Stimulated activated CD4-positive, alpha-beta T cell treated with anti-CD3 and anti-CD28 coated beads, Interleukin-12 subunit alpha, Interleukin-12 subunit beta, amount 100 ng/mL, for 24 hours (primary cell): ENCODE measurements at places on chromosomes 7 and 10.

- DNase-seq = no peak
Measured at GRCh38 chr10:15660990-15661389, 58.7 kb downstream of the ITGA8 start.

- DNase-seq = no peak
Measured at GRCh38 chr7:140334341-140335057, 63.8 kb downstream of the SLC37A3 start.

GRCh38 chr10:78642269-78642816 is 426.4 kb upstream of the ZMIZ1 start:
- no peak for DNase-seq

GRCh38 chr7:155281398-155281969 is 16.2 kb upstream of the INSIG1 start:
- no peak for DNase-seq

GRCh38 chr10:75350791-75351190 is 50.8 kb downstream of the ZNF503 start:
- DNase-seq = no peak
